ENCODE measurements at places on chromosomes 12 and 14. TPM values are rescaled to one million over a fixed set of nuclear protein-coding genes. Genes with fewer than 3 reads are reported as not detected.

DNA sequence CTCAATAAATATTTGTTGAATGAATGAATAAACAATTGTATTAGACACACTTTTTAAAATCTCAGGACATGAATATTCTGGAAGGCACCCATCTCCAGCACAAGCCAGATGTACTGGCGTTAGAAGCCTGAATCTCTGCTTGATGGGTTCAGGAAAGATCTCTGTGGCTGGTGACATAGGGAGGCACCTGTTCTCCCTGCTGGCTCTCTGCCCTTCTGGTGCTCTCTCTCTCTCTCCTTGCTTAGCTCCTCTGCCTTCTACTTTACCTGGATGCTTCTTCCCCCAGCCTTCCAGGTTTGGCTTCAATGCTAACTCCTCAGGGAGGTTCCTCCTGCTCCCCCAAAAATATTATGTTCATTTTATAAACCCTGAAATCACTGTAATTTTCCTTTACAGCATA lies 1.5 kb downstream of the CYP46A1 start:
- DNase-seq, result peak; percentile 55

DNA sequence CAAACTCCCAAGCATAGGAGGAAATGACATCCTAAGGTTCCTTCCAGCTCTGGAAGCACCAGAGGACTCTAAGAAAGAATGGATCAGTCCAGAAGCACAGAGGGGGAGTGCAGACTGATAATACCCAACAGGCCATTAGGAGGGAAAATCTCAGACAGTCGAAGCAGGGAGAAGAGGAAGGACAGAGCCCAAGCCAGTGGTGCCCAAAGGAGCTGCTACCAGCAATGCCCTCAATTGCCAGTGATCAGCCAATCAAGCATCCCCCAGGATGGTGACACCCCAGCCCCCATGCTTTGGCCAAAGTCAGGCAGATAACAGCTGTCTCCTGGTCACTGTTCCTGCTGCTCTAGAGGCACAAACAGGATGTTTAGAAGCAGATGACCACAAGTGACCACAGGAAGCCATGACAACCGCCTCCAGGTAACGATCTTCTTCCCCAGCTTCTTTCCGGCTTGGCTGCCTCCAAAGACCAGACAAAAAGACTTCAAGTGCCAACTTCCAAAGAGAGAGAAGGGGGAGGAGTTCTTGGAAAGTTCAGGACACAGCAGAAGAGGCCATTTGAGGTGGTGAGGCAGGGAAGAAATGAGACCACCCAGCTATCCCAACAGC lies 16.2 kb downstream of the PXN start:
- peak; percentile 90 for DNase-seq

GRCh38 chr14:92542766-92543554 lies 29.4 kb downstream of the RIN3 start:
- no peak for DNase-seq

DNA sequence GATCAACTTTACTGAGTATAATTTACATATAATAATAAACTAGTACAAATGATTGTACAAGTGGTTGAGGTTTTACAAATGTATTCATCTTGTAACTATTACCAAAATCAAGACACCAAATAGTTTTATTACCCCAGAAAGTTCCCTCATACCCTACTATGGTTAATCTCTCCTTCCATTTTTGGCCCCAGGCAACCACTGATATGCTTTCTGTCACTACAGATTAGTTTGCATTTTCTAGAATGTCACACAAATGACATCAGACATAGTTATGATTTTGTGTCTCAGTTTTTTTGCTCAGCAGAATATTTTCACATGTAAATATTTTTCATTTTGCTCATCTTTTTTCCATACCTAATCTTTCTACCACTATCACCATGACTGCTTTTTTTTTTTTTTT lies 49.1 kb downstream of the TMX1 start:
- DNase-seq, result no peak

DNA sequence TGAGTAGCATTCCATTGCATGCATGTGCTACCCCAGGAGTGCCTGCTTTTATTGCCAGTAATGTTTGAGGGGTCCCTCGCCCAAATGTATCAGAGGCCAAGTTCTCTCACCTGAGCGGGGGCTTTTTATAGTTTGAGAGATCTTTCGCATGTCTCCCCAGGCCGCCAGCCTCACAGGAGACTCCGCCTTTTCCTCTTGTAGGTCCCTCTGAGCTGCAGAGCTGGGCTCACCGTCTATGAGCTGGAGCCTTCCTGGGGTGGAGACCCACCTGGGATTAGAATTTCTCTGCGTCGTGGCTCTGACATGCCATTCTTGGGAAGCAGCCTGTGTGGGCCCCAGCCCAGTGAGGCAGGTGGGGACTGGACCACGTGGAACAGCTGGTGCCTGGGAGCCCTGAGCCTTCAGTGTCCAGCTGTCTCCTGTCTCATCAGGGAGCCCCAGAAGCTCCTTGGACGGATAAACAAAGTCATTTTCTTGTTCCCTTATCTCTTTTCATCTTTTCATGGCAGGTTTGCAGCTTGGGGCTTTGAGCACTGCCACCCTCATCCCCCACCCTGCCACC lies 261.7 kb upstream of the CRY1 start:
- peak; percentile 64 for DNase-seq

Gene FSCB
- not detected for total RNA-seq
